Head of caudate nucleus (tissue), 42 donors: ENCODE measurements at places on chromosomes 3 and 15.

DNA sequence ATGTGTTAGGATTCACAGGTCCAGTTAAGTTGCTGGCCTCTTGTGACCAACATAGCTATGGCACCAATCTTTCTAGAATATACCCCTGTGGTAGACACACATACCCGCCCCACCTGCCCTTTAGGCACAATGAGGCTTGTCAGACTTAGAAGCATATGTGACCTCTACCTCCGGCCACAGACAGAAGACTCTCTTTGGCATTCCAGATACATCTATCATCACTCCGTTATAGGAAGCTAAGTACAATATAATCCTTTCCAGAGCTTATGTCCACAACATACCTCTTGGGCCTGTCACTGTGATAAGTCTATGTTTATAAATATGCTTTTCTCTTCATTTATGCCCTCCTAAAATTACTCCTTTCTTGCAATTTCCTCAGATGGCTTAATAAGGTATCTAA lies 39.8 kb downstream of the CD47 start:
- DNase-seq, result no peak

DNA sequence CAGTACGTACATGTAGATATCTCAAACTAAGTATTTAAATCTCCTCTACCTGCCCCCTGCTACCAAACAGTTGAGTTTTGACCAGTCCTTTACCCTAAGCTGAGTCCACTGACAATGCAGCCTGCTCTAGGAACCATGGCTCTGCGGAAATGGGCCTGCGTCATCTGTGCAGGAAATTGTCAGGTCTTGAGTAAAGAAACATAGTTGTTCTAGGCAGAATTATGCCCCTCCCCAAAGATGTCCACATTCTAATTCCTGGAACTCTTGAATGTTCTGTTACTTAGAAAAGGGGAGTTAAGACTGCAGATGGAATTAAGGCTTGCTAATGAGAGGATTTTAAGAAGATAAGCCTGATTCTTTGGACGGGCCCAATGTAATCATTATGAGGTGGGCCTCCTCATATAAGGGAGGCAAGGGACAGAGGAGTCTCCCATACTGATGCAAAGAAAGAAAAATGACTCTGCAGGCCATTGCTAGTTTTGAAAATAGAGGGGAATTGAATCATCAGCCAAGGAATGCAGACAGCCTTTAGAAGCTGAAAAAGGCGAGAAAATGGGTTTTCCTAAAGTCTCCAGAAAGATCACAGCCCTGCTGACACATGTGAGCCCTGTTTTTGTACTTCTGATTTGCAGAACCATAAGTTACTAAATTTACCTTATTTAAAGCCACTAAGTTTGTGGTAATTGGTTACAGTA lies 5.5 kb upstream of the VGLL3 start:
- no peak for DNase-seq

- DNase-seq, result no peak
These were observed at the start of gene HAPLN3 for GRCh38 chr15:88894819-88895767. Gene HAPLN3 (minus strand): TSS chr15:88895544. CDS start chr15:88887298, 8,246 bp downstream.

DNA sequence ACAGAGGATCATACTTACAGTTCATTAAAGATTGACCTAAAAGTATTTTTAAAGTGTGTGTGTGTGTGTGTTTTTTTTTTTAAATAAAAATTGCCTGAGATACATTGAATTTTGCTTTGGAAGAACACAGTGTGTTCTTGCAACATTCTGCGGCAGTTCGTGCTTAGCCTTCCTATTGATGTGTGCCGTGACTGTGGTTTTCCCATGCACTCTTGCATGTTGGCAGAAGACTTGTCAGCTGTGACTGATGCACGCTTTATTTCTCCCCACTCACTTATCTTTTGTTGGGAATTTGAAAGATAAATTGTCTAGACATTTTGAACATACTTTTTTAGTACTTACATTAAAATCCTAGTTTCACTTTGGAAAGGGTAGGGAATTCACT lies 136.3 kb upstream of the LRRFIP2 start:
- no peak for DNase-seq

- DNase-seq, result no peak
These were observed 12.2 kb downstream of the SLCO2A1 start for GRCh38 chr3:134017490-134017889.

DNA sequence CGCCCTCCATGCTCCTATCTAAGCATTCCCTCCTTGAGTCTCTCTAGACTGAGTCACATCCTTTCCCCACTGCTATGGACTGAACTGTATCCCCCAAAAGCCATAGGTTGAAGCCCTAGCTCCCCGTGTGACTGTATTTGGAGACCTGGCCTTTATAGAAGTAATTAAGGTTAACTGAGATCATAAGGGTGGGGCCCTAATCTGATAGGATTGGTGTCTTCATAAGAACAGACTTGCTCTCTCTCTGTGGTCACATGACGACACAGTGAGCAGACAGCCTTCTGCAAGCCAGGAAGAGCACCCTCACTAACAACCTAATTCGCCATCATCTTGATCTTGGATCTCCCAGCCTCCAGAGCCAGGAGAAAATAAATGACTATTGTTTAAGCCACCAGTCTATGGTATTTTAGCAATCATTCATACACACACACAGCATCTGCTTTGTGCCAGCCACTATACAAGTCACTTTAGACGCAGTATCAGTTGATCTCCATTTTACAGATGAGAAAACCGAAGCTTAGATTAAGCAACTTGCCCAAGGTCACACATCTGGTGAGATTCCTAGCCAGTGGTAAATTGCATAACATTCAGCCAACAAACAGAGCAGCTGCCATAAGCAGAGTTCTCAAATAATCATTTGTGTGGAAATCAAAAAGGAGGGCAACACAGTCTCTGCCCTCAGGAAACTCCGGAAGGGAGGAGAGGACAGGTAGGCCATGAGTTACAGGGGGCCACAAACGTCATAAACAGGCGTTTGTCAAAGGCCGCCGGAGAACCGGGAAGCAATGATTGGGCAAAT lies 66.3 kb upstream of the HES1 start:
- DNase-seq, result no peak

DNA sequence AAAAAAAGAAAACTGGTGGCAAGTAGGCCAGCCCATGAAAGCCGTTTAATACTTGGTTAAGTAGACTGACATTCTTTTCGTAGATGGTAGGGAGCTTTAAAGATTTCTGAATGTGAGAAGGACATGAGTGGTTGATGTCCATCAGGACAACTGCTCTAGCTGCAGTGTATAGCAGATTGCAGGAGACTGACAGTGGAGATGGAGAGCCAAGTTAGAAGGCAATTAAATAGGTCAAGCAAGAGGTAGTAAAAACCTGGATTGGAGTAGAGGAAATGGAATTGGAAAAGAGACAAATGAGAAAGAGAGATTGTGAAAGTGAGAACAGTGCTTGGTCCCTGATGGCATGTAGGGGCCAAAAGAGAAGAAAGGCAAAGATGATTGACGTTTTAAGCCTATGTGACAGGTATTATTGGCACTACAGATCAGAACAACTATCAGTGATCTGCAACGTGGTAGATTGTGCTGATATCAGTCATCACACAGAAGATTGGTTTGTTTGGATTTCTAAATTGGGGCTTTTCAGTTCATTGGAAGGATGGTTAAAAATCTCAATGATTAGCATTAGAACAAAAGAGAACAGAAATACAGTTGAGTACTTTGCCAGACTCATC lies 74.0 kb downstream of the CNTN4 start:
- DNase-seq, result no peak

DNA sequence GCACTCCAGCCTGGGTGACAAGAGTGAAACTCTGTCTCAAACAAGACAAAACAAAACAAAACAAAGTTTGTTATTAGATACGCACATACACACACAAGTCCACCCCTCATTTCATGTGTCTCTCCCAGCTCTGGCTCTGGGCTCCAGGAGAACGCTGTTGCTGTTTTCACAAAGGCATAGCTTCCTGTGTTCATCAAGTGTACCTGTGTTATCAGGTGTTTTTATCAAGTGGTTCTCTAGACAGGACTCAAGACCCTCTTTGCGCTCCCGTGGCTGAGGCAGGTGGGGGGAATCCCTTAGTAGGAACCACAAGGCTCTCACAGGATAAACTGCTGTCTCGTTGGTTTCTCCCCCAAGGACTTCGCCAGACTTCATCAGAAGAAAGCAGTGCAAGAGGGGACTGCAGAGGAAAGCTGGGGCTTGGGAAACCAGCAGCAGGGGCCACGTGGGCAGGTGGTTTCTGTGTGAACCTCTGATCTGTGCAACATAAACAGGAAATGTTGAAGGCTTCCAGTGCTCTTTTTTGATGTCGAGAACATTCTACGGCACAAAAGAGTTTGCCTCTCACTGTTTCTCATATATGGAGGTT lies 6.9 kb upstream of the PPP1R2 start:
- DNase-seq, result no peak

DNA sequence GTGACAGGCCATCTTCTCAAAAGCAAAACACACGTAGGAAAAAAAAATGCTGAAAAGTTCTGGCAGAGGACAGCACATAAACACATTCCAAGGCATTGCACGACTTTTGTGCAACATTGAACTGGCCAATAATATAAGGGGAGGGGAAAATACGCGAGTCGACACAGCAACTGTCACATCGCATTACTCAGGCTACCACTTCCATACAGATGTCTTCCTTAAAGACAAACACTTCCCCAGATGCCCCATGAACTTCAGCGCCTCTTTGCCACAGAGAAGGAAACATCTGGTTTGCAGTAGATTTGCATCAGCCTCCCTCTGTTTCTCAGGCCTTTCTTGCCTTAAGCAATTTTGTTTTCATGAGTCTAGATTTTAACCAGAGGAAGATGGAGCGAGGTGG lies 144.4 kb upstream of the IGF1R start:
- DNase-seq, result no peak

DNA sequence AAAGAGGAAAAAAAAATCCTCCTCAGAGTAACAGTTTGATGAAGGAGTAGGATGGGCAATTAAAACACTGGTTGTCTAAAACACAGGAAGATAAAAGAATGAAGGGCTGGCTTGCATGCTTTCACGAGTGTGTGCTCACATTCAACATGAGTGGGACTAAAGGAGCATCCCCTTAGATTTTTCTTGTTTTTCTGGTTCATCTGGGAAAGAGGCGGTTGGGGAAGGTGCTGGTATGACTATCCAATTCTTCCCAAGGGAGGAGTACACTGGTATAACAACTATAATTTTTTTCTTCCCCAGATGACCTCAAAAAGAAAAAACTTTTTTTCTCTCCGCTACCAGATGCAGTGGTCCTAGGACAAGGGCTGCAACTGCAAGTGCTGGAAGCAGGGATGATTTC lies 143.7 kb downstream of the MYO9A start:
- DNase-seq, result no peak

DNA sequence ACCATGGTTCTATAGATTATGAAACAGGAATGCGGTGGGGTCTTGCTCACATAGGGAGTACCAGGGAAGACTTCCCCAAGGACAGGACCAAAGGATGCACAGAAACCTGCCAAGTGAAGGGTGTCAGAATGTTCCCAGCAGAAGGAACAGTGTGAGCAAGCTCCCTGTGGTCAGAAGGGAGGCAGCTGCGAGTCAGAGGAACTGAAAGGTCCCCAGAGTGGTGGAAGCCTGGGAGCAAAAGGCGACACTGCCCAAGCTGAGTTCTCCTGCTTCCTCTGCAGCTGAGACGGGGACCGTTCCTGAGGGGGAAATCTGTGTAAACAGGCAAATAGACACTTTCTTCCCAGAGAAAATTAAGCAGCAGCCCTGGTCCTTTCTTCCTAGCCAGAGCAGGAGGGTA lies 14.2 kb upstream of the SLC6A6 start:
- no peak for DNase-seq

GRCh38 chr15:80640531-80641121 lies 54.5 kb upstream of the ABHD17C start:
- no peak for DNase-seq

- no peak for DNase-seq
These were observed 44.6 kb downstream of the NR2C2 start for GRCh38 chr3:14991818-14992612.

- DNase-seq, result no peak
These were observed 27.4 kb upstream of the FAM174B start for GRCh38 chr15:92682741-92683510.

DNA sequence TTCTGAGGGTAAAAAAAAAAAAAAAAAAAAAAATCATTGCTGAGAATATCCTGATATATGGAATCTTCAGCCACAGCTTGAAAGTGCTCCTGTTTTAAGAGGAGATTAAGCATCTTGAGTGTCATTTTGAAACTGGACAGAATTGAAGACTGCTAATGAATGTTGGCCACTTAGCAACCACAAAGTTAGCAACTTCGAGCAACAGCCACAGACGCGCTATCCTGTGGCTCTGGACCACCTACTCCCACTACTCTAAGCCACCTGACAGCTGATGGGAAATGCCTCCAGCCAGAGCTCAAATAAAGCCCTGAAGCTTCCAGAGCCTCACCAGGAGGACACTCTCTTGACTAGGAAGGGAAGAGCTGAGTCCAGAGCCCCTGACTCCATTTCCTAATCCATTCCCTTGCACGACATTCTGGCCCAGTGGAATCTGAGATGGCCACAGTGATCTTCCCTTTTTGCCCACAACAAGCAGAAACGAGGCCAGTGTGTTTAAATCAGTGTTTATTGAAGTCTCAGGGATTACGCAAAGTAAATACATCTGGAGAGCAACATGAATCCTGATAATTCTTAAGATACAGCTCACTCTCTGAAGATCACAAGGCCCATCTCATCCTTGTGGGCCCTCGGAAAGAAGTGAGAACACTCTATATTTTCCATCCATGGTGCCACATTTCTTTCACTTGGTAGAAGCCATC lies 58.6 kb downstream of the TMEM212 start:
- no peak for DNase-seq

- DNase-seq, result no peak
These were observed 68.7 kb upstream of the NMNAT3 start for GRCh38 chr3:139746481-139746880.

GRCh38 chr3:105972069-105972468 lies 103.3 kb upstream of the CBLB start:
- DNase-seq, result no peak

GRCh38 chr3:114697401-114697800 lies 403.6 kb downstream of the TIGIT start:
- no peak for DNase-seq

DNA sequence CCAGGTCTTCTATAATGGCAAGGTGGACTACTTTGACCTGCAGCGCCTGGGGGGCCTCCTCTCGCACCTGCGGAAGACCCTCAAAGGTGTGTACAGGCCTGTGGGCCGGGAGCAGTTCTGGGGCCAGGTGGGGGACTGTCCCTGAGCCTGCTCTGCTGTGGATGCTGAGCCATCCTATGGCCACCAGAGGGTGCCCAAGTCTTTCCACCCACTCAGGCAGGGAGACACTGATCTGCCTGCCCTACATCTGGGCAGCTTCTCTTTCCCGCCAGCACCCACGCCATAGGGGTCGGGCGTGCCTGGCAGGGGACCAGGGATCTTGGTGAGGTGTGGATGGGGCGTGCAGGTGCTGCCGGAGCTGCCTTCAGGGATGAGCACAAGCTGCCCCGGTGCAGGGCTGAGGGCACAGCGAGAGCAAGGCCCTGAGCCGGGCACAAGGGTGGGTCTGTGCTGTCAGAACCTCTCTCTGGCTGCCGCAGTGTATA lies 14.1 kb downstream of the RNF123 start:
- DNase-seq, result peak; percentile 64
